ENCODE measurements at places on chromosomes 1 and 21. TPM values are rescaled to one million over a fixed set of nuclear protein-coding genes. Genes with fewer than 3 reads are reported as not detected.
A peak's percentile ranks its signal among the peaks of the same experiment; 100 is the strongest.

The CHI3L2 gene
- not detected for total RNA-seq

The IFI6 gene
- 97.5 TPM for total RNA-seq

The GPA33 gene
- not detected for total RNA-seq

The SPRR2B gene
- not detected for total RNA-seq

The CELA2A gene
- total RNA-seq: not detected

The GBP6 gene
- not detected for total RNA-seq

The KRTAP19-3 gene
- total RNA-seq: not detected

The ACTA1 gene
- not detected for total RNA-seq

The FAM131C gene
- not detected for total RNA-seq

The CHI3L1 gene
- total RNA-seq: not detected

DNA sequence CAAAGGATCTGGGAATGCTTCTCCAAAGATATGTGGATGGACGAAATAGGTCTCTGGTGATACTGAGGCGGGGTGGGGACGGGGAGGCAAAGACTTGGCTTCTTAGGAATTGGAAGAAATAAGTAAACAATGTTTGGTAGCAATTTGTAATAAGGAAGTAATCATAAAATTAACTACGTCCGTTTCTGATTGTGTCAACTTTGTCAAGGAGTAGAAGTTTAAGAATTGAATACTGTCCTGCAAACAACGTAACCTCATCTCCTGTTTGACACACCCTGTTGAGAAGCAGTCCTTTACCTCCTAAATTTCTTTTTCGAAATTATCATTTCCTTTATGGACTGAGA, 471 bp downstream of the POLR3C start:
- no peak for DNase-seq

- no peak for DNase-seq
Observed at GRCh38 chr1:237154157-237154556, 112.2 kb downstream of the RYR2 start.

DNA sequence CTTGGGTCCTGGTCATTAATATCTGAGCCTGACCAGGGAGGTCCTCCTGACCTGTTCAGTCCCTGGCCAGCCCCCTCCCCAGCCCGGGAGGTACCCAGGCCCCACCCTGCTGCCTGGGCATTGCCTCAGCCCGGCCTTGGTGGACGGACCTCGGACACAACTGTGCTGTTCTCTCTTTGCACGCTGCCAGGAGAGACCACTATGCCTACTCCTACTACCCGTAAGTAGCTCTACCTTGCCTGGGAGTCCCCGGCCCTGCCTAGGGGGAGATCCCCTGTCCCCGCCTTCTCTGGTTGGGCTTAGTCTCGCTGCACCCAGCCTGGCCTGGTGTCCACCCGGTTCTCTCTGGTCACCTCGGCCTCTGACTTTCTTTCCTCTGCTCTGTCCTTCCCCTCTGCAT, 53.2 kb downstream of the PTPRU start:
- DNase-seq: no peak

GRCh38 chr1:247576514-247576913, 11.6 kb upstream of the OR2G2 start:
- no peak for DNase-seq

- DNase-seq: no peak
Observed at GRCh38 chr21:37408464-37409193, 42.1 kb downstream of the DYRK1A start.

DNA sequence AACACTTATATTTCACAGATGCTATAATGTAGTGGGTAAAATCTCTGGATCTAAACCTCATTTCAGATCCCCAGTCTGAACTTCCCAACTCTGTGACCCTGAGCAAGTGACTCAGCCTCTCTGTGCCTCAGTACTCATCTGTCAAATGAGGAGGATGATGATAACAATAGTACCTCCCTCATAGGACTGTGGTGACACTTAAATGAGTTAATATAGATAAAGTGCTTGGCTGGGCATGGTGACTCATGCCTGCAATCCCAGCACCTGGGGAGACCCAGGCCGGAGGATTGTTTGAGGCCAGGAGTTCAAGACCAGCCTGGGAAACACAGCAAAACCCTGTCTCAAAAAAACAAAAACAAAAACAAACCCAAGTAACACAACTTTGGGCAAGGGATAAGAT, 4.7 kb upstream of the ECE1 start:
- DNase-seq: peak; percentile 35

DNA sequence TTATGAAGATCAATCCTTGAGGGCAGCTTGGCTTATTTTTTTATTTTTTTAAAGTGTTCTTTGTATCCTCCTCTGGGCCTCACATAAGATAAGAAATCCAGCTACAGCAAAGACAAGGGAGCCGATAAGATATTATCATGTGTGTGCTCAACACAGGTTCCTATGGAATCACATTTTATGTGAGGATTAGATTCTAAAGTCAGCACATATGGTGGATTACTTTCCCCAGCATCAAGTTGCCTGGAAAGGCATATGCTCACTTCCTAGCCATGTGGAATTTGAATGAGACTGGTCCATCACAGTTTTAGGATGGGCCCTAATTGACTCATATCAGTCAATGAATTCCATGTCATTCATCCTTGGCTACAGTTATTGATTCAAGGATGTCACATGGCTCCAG, 456.9 kb upstream of the LRRC7 start:
- no peak for DNase-seq

GRCh38 chr1:238710697-238711096, 675.7 kb upstream of the CHRM3 start:
- DNase-seq: no peak

- DNase-seq: no peak
Observed at GRCh38 chr21:36640721-36641244, 58.1 kb upstream of the SIM2 start.

GRCh38 chr1:228866468-228866867, 131.2 kb downstream of the RHOU start:
- no peak for DNase-seq

GRCh38 chr21:21268061-21268471, 269.9 kb downstream of the NCAM2 start:
- no peak for DNase-seq

DNA sequence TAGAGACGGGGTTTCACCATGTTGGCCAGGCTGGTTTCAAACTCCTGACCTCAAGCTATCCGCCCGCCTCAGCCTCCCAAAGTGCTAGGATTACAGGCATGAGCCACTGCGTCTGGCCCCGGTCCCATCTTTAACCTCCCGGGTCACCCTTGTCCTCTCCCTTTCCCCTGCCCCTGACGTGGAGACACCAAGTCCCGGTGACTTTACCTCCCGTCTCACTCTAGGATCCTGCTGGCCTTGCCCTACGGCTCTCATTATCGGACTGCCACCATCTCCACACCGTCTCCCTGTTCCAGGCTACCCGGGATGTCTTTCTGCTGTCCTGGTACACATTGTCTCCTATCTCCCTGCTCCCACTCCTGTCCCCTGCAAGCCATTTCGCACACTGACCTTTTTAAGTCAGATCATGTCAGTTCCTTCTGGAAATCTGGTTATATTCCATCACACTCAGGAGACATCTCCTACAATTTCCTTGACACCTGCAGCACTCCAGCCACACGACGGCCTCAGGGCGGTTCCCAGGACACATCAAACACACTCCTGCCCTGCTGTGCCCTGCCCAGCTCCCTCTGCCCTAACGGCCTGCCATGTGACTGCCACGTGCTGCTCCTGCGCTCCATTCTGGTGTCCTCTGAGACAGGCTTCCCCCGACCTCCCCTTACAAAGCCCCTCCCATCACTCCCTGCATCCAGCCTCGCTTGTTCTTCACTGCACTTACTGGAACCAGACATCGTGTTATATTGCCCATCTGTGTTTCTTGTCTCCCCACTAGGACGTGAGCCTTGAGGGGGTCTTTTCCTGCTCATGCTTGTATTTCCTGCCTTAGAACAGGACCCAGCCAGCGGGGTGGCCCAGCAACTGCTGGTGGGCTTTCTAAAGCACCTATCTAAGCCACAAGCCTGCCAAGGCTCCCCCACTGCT, 32.7 kb downstream of the TTC39A start:
- no peak for DNase-seq

DNA sequence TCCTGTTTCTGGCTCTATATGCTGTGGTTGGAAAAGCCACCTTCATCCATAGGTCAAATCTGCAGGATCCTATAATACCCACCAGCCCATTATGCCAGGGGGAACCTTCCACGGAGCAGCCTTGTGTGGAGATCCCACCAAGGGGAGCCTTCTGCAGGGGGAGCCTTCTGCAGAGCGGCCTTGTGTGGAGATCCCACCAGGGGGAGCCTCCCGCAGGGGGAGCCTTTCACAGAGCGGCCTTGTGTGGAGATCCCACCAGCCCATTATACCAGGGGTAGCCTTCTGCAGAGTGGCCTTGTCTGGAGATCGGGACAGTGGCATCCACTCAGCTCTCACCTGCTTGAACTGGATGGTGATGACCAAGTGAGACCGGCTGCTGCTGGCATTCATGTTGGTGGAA, 85.3 kb downstream of the SCCPDH start:
- DNase-seq: no peak

GRCh38 chr1:6294080-6294889, 33.4 kb upstream of the GPR153 start:
- peak; percentile 11 for DNase-seq

DNA sequence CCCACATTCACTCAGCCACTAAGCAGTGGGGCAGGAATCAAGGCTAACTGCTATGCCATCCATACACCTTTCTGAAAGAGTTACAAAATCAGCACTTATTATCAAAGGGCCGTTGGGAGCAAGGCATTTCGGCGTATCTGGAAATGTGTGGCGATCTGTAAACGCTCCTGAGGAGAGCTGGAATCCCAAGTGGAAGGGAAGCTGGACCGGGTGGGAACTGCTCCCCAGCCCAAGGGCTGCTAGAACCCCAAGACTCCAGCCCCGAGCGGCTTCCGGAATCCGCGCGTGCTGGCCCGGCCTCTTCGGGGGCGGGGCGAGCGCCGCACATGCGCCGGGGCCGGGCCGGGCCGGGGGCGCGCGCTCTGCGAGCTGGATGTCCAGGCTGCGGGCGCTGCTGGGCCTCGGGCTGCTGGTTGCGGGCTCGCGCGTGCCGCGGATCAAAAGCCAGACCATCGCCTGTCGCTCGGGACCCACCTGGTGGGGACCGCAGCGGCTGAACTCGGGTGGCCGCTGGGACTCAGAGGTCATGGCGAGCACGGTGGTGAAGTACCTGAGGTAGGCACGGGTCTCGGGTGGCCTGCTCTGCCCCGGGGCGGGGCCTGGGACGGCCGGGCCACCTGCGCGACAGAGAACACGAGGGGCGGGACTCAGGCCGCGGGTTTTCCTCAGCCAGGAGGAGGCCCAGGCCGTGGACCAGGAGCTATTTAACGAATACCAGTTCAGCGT, at the start of gene NAXE:
Gene NAXE, plus strand, starts transcription at position 345 of the 726 bp plus-strand sequence. Its CDS starts 29 bp downstream, at position 374.
- DNase-seq: peak; percentile 60

- no peak for DNase-seq
Observed at GRCh38 chr1:63042278-63042677, 258.3 kb downstream of the ATG4C start.

DNA sequence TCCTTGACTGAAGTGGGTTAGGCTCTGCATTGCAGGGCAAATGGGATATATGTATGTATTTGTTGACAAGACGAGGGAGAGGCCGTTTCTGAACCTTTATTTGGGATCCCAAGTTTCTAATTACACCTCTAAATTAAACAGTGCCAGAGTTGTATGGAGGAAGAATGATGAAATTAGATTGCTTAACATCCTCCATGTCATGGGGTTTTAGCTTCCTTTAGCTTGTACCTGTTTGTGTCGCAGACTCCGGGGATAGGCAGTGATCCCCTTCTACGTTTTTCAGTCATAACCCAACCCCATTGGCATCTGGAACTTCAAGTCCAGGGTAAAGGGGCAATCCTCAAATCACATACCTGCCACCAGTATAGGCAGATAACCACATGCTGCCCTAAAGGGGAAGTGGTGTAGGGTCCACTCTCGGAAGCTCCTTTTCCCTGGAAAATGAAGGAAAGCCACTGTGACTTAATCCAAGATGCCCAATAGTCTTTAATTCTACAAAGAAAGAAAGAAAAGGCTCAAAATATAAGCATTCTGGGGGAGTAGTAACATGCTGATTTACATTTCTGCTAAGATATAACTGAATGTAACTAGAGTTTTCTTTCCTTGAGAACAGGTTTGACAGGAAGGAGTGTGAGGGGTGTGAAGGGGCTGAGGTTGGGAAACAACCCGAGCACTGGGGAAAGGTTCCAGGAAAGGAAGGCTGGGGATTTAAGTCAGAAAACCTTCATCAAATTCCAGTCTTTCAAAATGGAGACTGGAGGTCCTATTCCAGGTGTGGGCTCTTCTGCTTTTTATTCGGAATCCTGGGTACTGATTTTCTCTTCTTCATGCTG, 77.6 kb downstream of the RGL1 start:
- no peak for DNase-seq

GRCh38 chr1:103761896-103762295, 12.2 kb downstream of the AMY1C start:
- DNase-seq: no peak

DNA sequence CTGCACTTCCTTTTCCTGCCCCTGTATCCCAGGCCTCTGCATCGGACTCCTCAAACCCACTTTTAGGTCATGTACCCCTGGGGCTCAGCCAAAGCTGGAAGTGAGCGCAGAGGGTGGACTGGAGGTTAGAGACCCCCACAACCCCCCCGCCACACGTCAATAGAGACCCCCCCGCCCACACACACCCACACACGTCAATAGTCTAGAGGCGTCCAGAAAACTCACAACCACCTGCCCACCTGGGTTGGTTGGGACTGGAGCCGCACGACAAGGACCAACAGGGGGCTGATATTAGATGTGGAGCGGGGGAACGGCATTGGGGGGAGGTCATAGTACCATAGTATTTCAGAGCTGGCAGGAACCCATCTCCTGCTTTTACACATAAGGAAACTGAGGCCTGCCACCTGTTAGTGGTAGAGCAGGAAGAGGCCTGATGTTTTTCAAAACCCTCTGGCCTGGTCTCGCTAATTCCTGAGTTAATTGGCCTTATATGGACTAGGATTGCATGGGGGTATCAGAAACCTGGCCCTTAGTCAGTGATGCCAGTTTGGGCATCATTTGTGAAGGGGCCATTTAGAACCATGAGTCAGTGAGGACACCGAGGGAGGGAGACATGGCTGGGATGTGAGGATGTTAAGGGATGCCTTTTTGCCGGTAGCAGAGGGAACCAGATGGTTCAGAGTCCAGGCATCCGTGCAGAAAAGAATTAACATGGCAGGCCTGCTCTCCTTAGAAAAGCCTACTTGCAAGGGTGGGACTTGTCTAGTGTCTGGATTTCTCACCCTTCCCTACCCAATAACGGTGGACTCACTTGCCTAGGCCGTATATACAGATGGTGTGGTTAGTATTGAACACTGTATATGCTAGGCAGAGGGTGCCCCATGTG, 1.1 kb downstream of the NENF start:
- DNase-seq: no peak

GRCh38 chr1:198607714-198608113, 31.1 kb upstream of the PTPRC start:
- no peak for DNase-seq

DNA sequence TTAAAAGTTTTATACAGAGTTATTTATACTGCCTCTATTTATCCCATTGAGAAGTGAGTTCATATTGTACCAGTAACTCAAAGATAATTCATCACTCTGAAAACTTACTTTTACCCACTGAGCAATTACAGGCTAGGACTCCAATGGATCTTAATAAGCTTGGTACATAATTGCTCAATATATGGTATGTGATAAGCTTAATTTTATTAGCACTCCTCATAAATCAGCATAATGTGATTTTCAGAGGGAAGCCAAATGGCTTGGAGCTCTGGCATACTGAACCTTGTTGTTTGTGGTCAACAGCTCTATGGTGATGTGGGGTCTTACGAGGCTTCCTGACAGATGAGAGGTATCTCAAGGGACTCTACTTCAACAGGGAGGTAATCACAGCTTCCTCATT, 26.3 kb downstream of the ADAM30 start:
- no peak for DNase-seq
